Regular cardiac myocyte (primary cell): ENCODE measurements at places on chromosomes 11 and 22. TPM values are rescaled to one million over a fixed set of nuclear protein-coding genes. Genes with fewer than 3 reads are reported as not detected.

The SLC43A1 gene
- total RNA-seq, result 7.5 and 13.0 TPM in 2 replicates

The MMP13 gene
- not detected in 2 replicates for total RNA-seq

The ZNF215 gene
- 6.8 and 7.1 TPM in 2 replicates for total RNA-seq

The UBQLN3 gene
- total RNA-seq, result not detected in 2 replicates

The OR5P2 gene
- total RNA-seq, result not detected in 2 replicates
